ENCODE measurements at places on chromosomes 3 and 15. TPM values are rescaled to one million over a fixed set of nuclear protein-coding genes. Genes with fewer than 3 reads are reported as not detected.

SYNM gene
- 18.1 TPM for total RNA-seq

TRH gene
- total RNA-seq = not detected

TMEM266 gene
- total RNA-seq = 0.29 TPM

PCLAF gene
- 30.7 TPM for total RNA-seq

CPLX3 gene
- 0.11 TPM for total RNA-seq

CYP1A1 gene
- 0.18 TPM for total RNA-seq

HEMK1 gene
- total RNA-seq = 4.9 TPM

COPG1 gene
- total RNA-seq = 114 TPM

ERC2 gene
- 0.19 TPM for total RNA-seq

- no peak for DNase-seq
- no peak overlapping the region for H3K27ac ChIP-seq
- no peaks in the 10 kb centered on the region for H3K4me1 ChIP-seq
- no peaks in the 10 kb centered on the region for H3K36me3 ChIP-seq
These were observed 239.2 kb upstream of the IL12A start for GRCh38 chr3:159749406-159749805.

DNA sequence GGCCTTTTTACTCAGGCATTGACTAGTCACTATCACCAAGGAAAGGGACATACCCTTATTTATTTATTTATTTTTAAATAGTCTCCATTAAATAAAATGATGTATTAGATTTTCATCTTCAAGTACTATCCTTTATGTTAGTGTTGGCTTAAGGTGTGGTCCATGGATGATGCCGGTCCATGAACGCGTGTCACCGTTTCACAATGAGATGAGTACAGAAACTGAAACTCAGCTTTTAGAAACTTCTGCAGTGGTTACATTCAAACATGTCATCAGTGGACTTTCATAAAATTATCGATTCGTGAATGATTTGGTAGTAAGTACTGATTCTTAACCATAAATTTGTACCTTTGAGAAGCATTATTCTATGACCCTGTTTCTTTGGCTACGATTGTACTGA, 166.6 kb downstream of the SATB1 start:
- H3K27ac ChIP-seq = no peak overlapping the region
- no peak overlapping the region for H3K4me3 ChIP-seq
- no peak for DNase-seq
- no peaks in the 10 kb centered on the region for H3K36me3 ChIP-seq

GRCh38 chr15:83833569-83833968, 179.6 kb downstream of the ADAMTSL3 start:
- H3K4me3 ChIP-seq = no peak overlapping the region
- no peaks in the 10 kb centered on the region for H3K27me3 ChIP-seq
- no peak for DNase-seq
- H3K27ac ChIP-seq = no peak overlapping the region
- no peaks in the 10 kb centered on the region for H3K36me3 ChIP-seq
- no peaks in the 10 kb centered on the region for H3K4me1 ChIP-seq

DNA sequence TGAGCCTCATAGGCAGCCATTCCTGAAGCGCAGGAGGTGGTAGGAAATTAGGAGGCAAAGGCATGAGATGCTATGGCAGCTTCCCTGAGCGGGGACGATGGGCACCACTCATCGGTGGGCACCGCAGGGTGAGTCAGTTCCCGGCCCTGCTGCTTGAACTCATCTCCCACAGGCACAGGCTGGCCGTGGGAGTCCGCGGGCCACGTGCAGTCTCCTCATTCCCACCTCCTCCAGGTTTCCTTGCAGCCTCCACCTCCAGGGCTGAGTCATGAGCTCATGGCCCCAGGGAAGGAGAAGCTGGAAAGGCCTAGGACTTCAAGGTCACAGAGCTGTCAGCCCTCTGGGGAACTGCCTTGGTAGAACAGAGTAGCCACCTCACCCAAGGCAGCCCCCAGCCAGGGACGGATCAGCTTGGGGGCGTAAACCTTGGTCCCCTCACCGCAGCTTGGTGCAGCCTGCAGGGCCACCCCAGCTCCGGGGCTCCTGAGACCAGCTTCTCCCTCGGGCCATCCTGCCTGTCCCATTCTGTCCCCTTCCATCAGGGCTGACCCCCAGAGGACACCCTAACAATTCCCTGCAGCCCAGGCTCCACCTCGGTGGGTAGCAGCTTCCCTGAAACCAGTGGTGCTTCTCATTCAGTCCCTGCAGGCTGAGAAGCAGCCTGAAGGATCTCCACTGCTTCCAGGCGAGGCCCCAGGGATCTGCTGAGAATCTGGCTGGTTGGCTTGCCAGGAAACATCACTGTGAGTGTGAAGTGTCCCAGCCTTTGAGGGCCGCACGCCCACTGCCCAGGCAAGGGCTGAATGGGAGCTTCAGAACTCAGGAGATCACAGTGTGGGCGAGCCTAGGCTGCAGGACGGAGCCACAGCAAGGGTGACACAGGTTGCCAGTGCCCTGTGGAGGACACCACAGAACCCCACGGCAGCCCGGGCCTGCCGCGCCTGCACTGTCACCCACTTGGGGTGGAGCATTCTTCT, 150.7 kb upstream of the MEF2A start:
- no peaks in the 10 kb centered on the region for H3K4me1 ChIP-seq
- DNase-seq = no peak
- H3K27ac ChIP-seq = no peak overlapping the region
- no peak overlapping the region for H3K4me3 ChIP-seq

GRCh38 chr3:44511238-44511566, 33.7 kb upstream of the ZNF445 start:
- peak overlapping the region; percentile 97 for H3K4me3 ChIP-seq
- H3K36me3 ChIP-seq = no peaks in the 10 kb centered on the region
- H3K27me3 ChIP-seq = no peaks in the 10 kb centered on the region

GRCh38 chr3:78455712-78456433, 1311.9 kb downstream of the ROBO1 start:
- H3K4me1 ChIP-seq = no peaks in the 10 kb centered on the region
- H3K27me3 ChIP-seq = no peaks in the 10 kb centered on the region
- no peaks in the 10 kb centered on the region for H3K36me3 ChIP-seq
- H3K4me3 ChIP-seq = no peak overlapping the region
- H3K27ac ChIP-seq = no peak overlapping the region

DNA sequence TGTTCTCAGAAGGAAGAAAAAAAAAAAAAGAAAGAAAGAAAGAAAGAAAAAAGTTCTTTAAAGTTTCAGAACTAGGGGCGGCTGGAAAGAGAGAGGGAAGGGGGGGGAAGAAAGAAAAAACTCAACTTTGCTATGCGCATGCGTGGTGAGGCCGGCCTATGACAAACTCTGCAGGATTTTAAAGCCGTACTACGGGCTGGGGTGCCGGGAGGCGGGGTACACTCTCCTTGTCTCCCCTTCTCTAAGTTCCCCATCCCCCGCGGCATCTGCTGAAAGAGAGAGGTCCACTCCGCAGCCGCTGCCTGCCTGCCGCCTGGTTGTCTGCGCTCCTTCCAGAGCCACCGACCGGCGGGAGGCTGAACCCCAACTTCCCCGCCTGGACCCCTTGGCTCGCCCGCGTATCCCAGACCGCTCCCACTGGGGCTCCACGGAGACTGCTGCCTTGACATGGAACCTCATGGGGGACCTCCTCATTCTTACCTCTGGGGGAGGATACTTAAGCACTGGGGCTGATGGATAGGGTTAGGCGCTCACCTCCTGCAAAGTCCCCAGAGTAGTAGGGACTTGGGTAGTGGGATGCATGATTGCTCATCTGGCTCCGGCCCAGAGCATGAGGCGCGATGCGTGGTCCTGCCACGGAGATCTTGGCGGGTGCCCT, 1.4 kb upstream of the WNT5A start:
- H3K4me1 ChIP-seq = peaks cover 25% of the 10 kb centered on the region
- H3K27me3 ChIP-seq = no peaks in the 10 kb centered on the region
- H3K36me3 ChIP-seq = no peaks in the 10 kb centered on the region
- DNase-seq = no peak

GRCh38 chr15:75842722-75843677, at the start of gene UBE2Q2:
Gene UBE2Q2, plus strand, starts transcription at chr15:75843447. Its CDS starts 220 bp downstream, at chr15:75843667.
- peak within 1 kb of the TSS; percentile 93 for H3K27ac ChIP-seq
- no peak for DNase-seq
- H3K36me3 ChIP-seq = no peaks in the 10 kb centered on the region
- H3K27me3 ChIP-seq = no peaks in the 10 kb centered on the region

- DNase-seq = no peak
- no peak overlapping the region for H3K27ac ChIP-seq
- H3K4me3 ChIP-seq = no peak overlapping the region
- no peaks in the 10 kb centered on the region for H3K36me3 ChIP-seq
These were observed 383.5 kb upstream of the WNT5A start for GRCh38 chr3:55870594-55870993.

- H3K4me3 ChIP-seq = no peak overlapping the region
- no peaks in the 10 kb centered on the region for H3K4me1 ChIP-seq
- no peaks in the 10 kb centered on the region for H3K36me3 ChIP-seq
- no peak for DNase-seq
- H3K27me3 ChIP-seq = no peaks in the 10 kb centered on the region
- H3K27ac ChIP-seq = no peak overlapping the region
These were observed 633.6 kb upstream of the UBE2E2 start for GRCh38 chr3:22569570-22569969.

- peaks cover 9% of the 10 kb centered on the region for H3K4me1 ChIP-seq
- no peak overlapping the region for H3K27ac ChIP-seq
- H3K4me3 ChIP-seq = no peak overlapping the region
- H3K36me3 ChIP-seq = peaks cover 38% of the 10 kb centered on the region
These were observed 52.7 kb downstream of the TLE3 start for GRCh38 chr15:70045045-70045444.

GRCh38 chr15:85351965-85352364, 28.4 kb upstream of the AKAP13 start:
- H3K27ac ChIP-seq = no peak overlapping the region
- peaks cover 5% of the 10 kb centered on the region for H3K4me1 ChIP-seq

DNA sequence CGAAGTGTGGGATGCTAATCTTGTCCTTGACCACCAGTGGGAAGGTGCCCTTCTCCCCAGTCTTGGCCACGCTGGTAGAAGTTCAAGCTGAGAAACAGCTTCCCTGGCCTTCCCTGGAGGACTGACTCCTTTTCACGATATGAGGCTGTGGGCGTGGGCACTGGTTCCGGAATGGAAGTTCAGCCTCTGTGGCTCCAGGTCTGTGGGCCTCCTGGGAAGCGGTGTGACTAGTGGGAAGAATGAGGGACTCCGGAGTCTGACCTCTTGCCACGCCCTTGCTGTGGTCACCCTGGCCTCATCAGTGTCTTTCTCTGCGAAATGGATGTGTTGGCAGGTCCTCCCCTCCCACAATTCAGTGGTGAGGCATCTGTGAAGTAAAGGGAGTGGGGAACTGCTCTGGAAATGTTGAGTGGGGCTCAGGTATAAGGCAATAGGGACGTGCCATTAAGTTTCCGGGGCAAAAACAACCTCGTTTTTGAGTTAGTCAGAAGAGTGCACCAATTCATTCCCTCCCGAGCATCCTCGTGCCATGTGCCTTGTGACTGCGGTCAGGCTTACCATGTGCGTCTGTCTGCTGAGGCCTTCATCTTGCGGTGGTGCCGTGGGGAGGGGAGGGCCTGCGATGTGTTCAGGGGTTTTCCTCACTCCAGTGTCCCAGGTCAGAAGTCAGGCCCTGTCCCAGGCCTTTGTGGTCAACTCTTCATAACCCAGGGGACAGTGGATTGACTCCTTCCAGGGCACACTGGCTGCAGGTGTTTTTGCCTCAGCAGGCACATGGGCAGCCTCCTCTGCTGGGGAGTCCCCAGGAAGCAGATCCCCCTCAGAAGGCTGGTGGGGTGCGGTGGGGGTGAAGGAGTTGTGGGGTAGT, 11.8 kb upstream of the SEC13 start:
- no peak overlapping the region for H3K27ac ChIP-seq
- H3K36me3 ChIP-seq = no peaks in the 10 kb centered on the region
- no peak overlapping the region for H3K4me3 ChIP-seq
- DNase-seq = no peak
- H3K4me1 ChIP-seq = no peaks in the 10 kb centered on the region
- H3K27me3 ChIP-seq = no peaks in the 10 kb centered on the region

DNA sequence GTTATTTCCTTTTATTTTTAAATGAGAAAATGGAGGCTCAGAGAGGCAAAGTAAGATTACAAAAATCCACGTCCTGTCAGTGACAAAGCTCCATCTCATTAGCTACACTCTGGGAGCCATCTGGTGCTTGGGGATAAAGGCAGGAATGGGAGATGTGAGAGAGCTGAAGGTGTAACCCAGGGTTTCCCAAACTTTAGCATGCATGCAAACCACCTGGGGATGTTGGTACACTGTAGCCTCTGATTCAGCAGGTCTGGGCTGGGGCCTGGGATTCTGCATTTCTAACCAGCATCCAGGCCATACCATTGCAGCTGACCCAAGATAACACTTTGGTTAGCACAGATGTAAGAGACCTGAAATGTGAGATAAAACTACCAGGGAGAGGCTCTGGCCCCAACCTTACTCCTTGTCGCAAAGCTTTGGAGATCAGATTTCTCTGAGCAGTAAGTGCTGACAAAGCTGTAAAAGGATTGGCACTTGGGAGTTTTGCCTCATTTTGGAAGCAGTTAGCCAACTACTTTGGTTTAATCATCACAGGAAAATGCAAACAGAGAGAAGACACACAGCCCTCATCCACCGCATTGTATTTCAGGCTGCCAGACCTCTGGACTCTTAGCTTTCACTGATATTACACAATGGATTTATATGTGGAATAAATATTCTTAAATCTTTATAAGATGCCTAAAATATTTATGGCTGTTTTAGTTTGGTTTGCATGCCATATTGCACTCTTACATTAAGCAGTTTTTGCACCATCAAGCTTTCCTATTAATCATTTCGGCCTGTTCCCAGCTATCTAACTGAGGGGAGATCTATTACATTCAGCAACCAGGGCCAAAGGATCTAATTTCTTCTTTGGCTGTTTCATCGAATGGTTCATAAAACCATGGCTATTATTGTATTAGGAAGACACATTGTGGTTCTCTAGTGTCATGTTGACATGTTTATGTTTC, 263.0 kb downstream of the EBLN2 start:
- no peaks in the 10 kb centered on the region for H3K4me1 ChIP-seq
- DNase-seq = no peak
- H3K36me3 ChIP-seq = no peaks in the 10 kb centered on the region
- no peaks in the 10 kb centered on the region for H3K27me3 ChIP-seq
- no peak overlapping the region for H3K4me3 ChIP-seq

DNA sequence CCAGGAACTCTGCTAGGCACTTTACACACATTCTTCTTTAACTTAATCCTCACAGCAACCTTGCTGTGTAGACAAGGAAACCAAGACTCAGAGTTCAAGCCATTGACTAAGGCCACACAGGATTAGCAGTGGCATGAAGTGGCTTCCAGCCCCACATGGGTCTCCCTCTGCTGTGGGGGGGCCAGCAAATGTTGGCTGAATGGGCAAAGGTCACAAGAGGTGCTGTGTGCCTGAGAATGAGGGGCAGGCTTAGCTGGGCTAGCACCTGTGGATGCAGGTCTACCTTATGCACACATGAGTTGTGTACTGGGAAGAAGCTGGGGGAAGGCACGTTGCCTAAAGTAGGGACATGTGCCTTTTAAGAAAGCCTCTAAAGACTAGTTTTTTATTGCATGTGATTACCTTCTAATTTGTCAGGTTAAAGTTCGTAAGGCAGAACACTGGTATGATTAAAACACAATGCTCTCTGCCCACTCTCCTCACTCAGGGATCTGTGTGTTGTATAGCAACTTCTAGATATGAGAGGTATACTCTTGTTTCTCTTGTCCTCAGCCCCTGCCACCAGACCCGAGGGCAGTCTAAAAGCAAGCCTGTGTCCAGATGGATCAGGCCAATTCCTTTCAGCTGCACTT, 10.9 kb downstream of the BAHD1 start:
- no peaks in the 10 kb centered on the region for H3K27me3 ChIP-seq
- no peak overlapping the region for H3K4me3 ChIP-seq
- H3K27ac ChIP-seq = no peak overlapping the region
- no peaks in the 10 kb centered on the region for H3K36me3 ChIP-seq

Measured in esophagus squamous epithelium (tissue), 5 donors.